Activated CD4-positive, alpha-beta T cell treated with anti-CD3 and anti-CD28 coated beads, Interleukin-2, amount 50 U/mL, for 4 hours (primary cell): ENCODE measurements at places on chromosomes 1 and 21.

- no peak for DNase-seq
Observed at GRCh38 chr1:170678027-170678600, 14.2 kb downstream of the PRRX1 start.

- DNase-seq = no peak
Observed at GRCh38 chr1:45685308-45686014, 872 bp downstream of the GPBP1L1 start.

DNA sequence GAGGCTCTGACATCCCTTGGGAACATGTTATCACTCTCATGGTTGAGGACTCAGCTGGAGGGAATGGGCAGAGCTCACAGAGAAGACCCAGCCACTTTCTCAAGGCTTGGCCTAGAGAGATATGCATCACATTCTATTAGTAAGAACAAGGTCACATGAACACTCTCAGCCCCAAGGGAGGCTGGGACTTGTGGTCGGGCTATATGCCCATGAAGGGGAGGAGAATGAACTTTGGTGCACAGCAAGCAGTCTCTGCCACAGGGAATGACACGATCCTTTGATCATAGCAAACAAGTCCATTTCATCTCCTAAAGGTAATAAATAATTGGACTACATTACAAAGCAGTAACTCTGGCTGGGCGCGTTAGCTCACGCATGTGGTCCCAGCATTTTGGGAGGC, 105.7 kb downstream of the SYF2 start:
- DNase-seq = no peak

DNA sequence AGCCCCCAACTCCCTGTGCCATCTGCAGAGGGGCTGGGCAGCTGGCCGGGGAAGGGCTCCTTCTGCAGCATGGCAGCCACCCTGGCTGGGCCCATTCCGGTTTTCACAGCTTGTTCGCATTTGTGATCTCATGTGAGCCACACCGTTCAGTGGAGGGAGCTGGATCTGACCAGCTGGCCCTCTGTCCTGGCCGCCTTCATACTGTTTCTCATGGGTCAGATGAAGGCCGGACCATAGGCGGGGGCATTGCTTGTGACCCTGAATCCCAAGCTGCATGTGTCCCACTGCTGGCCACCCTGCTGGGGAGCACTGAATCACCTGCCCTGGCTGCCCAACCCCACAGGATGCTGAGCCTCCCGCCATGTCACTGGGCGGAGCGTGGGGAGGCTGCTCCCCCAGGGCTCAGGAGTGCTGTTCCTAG, 36.4 kb upstream of the PRSS38 start:
- no peak for DNase-seq

DNA sequence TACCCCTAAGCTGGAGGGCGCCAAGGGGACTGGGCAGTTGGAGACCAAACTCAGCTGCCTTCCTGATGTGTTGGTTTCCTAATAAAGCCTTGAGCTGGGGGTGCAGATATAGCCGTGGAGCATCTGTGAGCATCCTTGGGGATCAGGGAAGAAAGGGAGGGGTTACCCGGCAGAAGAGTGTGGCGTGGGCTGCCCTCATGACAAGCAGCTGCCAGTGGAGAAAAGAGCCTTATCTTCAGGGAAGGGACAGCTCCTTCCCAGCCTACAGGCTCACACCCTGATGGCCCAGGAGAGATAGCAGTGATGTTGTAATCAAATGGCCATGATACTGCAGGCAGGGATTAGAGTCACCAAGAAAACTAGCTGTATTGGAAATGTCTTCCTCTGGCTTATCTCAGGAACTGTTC, 10.8 kb upstream of the NFASC start:
- no peak for DNase-seq

DNA sequence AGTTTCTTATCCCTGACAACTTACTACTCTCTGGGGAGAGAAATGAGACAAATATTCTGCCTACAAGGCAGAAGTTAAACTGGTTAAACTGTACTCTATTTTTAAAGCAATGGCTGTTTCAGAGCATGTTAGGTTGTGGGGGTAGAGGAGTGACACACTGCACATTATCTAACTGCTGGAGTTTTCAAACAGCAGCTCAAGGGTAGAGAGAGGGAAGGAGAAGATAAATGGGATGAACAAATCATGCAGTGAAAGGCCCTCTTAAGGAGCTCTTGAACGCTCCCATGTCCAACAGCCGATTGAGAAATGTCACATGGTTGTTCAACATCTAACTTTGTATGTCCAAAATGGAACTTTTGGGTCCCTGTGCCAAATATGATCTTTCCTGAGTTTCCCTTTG, 14.0 kb upstream of the IFI44L start:
- DNase-seq = no peak

- no peak for DNase-seq
Observed at GRCh38 chr1:201885531-201886075, 3.1 kb upstream of the SHISA4 start.

DNA sequence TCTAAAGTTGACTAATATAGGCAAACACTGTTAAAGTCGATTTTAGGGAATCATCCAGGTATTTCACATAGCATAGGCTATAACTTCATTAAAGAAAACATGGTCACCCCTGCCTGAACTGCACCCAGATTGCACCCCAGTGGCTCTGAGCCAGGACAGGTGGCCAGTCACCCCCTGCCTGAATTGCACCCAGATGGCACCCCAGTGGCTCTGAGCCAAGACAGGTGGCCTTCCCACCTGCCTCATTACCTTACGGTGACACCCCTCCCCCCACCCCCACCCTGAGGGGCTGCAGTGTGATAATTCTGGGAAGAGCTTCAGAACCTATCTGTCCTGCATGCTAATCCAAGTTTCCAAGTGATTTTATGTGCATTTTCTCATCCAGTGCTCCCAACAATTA, 78.9 kb downstream of the DSCAM start:
- DNase-seq = no peak

DNA sequence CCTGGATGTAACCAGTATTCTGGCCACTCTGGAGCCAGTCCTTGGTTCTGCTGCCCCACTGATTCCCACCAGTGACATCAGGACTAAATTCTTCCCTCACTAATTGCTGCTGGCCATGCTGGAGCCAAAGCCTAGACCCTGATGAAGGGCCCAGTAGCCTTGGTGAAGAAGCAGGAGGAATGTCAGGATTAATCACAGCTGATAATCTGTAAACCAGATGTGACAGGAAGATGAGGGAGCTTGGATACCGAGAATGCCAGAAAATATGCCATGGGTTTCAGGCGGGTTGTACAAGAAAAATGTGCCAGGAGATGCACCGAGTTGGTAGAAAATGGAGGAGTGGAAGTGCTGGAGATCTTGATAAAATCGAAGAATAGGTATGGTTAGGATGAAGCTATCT, 119.0 kb upstream of the PPP2R5A start:
- no peak for DNase-seq

- DNase-seq = no peak
Observed at GRCh38 chr1:65744731-65745130, 48.0 kb upstream of the PDE4B start.

GRCh38 chr1:47023268-47024140, at the start of gene CYP4X1:
Gene CYP4X1 (plus strand): TSS chr1:47023669. CDS start chr1:47023818, 149 bp downstream.
- DNase-seq = no peak
